ENCODE measurements at places on chromosomes 2 and 18.

GRCh38 chr2:7502336-7502735 is 585.1 kb downstream of the RNF144A start:
- DNase-seq, result no peak

- DNase-seq, result no peak
Observed at GRCh38 chr2:178327516-178327915, 123.5 kb downstream of the PRKRA start.

DNA sequence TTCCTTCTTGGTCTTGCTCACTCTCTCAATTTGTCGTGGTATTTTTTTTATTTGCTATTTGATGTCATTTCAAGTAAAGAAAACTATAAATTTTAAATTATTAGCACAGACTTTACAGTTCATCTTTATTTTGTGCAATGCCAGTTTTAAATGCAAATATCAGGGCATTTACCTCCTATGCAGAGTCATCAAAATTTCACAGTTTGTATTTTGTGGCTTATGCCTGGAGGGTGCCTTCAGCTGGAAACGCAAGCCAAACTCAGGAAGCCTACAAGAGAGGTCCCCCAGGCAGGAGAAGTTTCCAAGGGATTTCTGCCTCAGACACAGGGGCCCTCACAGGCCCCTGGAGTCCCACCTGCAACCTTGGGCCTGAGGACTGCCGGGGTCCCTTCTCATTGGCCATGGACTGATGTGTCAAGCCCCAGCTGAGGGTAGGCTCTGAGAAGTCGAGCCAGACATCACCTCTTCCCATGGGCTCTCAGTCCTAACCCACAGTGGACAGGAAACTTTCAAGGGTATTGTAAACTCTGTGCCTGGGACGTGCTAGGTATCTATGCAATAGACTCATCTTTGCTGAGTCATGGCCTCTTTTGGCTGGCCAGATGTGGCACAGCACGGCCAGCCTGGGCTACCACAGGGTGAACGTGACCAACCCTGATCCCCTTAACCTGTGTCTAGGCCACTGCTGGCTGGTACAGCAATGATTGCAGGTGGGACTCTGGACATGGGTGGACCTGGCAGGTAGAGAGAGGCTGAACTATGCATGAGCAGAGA is 236.5 kb downstream of the CELF4 start:
- DNase-seq, result no peak

DNA sequence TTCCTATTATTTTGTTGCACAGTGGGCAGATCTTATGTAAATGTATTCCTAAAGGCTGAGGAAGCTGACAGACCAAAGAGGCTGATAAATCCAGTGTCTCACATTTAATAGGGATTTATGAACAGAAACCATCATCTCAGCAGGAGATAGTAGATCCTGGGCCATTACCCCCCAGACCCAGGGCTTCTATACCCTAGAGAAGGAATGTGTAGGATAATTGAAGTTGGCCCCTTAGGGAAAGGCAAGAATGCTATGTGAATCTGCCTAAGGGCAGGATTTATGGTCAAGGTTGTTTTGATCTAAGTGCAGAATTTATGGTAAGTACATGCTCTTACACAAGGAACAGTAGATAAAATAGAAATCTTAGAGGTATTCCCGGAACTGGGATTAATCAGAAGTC is 29.0 kb downstream of the RPL37A start:
- no peak for DNase-seq

DNA sequence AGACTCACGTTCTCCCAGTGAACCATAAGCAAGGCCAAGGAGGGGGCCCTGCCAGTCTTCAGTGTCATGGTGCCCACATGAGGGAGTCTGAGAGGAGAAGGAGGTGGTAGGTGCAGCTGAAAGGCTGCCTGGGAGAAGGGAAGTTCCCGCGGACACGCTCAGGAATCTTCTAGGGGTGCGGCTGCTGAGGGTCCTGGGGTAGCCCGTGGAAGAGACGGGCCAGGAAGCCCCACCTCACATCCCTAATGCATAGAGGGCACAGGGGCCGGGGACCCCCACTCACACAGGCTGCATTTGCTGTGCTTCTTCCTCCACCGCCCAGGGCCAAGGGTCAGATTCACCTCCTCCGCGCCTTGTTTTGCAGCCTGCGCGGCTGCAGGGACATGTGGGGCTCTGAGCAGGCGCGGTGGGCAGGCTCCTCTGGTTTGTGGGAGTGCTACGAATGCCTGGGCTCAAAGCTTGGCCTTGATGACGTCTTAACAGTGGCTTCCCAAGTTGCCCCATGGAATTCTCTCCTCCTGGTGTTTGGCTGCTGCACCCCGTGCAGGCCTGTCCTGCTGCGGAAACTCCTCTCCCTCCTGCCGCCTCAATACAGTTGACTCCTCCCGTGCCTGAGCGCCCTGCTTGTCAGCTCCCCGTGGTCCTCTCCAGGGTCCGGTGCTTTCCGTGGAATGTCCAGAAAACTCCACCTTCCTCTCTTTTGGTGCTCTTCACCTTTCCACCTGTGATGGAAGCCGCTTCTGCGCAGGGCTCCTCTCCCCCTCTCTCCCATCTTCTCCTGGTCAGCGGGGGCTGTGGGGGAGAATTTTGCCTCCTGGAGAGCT is 95.7 kb downstream of the VAPA start:
- DNase-seq, result no peak

DNA sequence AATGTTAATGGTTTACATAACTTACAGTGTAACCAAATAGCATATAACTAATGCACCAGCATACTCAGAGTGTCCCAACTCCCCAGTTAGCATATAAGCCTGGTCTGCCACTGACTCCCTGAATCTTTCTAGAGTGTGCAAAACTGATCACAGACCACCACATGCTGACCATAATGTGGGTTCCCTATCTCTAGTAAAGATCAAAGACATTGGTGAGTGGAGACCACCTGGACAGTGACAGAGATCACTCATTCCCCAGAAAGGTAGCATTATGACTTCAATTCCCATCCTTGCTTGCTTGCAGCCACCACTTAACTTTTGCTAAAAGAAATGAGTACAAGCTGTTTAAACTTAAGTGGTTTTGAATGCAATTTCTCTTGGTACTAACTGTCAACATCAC is 39.0 kb downstream of the KANSL1L start:
- DNase-seq, result no peak

DNA sequence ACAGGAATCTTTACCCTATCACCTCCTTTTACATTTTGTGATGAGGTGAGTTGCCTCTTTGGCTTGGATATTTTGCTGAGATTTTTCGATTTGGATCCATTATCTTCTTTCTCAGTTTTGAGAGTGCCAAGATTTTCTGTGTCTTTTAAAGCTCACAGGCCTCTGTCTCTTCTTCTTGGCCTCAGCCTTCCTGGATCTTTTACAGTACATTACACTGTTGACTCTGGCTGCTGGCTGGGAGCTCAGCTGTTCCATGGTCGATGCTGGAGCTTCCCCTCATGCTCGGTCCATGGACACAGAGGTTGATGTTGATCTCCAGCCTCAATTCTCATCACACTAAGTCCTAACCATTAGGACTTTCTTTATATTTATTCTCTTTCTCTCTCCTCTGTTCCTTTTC is 332.8 kb upstream of the UBE2E3 start:
- DNase-seq, result no peak

DNA sequence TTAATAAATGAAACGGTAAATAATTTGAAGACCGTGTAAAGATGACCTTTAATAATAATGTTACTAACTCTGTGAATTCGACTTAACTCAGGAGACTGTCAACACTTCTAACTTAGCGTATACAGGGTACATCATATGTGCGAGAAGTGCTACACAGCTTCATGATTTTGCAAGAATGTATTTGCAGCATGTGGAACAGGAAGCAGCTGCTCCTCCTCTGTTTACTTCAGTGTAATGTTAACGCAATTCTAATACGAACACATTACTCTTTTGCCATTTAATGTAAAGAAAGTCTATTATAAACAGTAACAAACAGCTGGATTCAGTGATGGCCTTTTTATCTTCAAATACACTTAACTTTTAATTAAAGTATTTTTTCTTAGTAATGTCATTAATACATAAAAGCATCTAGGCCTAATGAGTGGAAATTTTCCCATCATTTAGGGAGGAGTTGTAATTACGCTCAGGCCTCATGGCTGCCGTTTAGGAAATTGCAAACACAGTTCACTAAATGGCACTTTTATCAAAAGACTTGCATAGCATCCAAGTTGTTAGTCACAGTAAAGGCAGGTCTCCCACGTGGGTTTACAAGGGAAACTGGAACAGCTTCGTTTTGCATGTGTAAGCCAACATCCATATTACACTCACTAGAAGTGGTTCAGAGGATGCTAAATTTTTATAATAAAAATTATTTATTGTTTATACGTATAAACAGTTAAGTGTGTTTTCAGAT is 635.7 kb downstream of the FBXO15 start:
- peak; percentile 7 for DNase-seq

GRCh38 chr2:166485558-166486178 is 8.4 kb downstream of the SCN7A start:
- no peak for DNase-seq

GRCh38 chr2:21676041-21676440 is 552.3 kb downstream of the TDRD15 start:
- DNase-seq, result no peak

- DNase-seq, result no peak
Observed at GRCh38 chr2:42859791-42860190, 67.4 kb upstream of the HAAO start.

DNA sequence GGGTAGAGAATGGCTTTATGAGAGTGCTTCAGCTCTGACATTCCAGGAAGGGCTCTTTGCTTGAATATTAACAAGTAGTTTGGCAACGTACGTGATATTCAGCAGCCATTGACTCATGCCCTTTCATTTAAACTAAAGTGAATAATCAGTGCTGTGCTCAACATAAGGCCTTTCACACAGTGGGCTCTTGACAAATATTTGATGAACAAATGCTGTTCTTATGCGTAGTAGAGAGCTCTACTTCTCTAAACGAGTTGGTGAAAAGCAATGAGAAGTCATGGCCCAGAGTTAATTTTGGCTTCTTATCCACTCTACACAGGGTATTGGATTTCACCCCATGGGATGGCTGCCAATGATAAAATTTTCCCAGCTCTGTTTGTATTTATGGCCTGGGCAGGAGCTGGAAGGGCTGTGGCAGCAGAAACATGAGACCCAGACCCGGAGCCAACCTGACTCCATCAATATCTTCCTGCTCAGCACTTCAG is 338.9 kb downstream of the CCDC85A start:
- peak; percentile 14 for DNase-seq

- no peak for DNase-seq
Observed at GRCh38 chr2:26396734-26397298, 4.9 kb upstream of the DRC1 start.

DNA sequence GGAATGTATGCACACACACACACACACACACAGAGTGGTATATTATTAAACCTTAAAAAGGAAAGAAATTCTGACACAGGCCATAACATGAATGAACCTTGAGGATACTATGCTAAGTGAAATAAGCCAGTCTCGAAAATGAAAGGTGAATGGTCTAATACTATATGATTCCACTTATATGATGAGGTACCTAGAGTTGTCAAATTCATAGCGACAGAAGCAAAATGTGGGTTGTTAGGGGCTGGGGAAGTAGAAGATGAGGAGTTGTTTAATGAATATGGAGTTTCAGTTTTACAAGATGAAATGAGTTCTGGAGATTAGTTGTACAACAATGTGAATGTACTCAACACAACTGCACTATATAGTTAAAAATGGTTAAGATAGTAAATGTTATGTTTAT is 118.1 kb downstream of the ABCA12 start:
- no peak for DNase-seq

DNA sequence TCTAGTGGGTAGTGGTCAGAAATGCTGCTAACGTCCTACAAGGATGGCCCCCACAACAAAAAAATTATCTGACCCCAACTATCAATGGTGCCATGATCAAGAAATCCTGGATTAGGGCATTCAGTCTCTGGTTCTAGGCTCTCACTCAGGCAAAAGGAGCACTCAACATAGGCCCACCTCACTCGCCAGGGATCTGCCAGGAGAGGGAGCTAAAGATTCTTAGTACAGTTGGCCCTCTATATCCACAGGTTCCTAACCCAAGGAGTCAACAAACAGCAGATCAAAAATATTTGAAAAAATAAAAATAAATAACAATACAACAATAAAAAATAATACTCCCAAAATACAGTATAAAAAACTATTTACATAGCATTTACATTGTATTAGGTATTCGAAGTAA is 10.0 kb downstream of the SLC4A5 start:
- peak; percentile 52 for DNase-seq

DNA sequence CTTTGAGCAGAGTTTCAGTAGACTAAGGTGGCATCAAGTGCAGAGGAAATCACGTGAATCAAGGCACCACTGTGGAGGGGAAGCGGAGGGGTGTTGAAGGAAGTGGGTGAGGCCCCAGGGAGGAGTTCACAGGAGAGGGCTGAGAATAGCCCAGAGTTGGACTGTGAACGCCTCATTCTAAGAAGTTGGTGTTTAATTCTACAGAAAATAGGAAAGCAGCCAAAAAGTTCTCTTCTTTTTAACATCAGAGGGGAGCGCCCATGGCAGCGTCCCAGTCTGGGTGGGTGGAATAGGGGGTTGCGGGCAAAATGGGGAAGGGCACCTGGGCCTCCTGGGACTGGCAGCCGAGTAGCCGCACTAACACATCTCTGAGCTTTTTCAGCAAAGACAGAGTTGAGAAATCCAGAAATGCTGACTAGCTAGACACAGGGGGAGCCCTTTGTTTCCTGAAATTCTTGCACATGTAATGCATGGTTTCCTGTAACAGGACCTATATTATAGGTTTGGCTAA is 97.0 kb downstream of the NEB start:
- no peak for DNase-seq

- no peak for DNase-seq
Observed at GRCh38 chr2:39705638-39706037, 39.9 kb downstream of the TMEM178A start.

DNA sequence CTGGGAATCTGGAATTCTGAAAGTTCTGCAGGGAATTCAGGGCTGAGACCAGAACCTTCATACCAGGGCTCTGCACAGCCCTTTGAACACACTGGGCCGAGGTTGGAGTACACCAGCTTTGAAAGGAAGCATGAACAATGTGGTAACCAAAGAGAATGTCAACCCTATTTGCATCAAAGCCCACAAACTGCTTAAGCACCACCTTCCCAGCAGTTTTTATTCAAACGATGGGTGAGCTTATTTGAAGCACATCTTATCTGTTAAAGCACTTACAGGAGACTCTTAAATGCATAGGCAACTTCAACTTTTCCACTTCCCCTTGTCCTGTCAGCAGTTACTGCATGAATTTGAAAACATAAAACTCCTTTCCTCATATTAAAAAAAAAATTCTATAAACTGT is 96.6 kb downstream of the TXNL1 start:
- no peak for DNase-seq

DNA sequence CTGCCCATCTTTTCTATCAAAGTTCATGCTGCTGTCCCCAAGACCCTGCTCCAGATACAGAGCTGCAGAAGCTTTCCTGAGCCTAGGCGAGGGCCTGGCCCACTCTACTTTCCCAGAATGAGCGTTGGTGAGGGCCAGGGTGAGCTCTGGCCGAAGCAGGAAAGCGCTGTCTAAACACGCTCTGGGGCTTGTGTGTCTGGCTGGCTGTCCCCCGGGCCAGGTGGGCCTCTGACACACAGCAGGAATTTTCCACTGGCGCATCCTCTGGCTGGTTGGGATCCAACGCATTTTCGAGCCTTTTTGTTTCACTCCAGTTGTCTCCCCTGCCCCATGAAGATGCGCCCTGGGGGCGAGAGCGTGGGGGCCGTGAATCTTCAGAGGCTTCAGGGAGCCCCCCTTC is 17.8 kb upstream of the KCNK3 start:
- no peak for DNase-seq

Measured in fibroblast of villous mesenchyme (primary cell).